ENCODE measurements at places on chromosomes 6 and 20.

GRCh38 chr6:33418690-33419291 is 884 bp upstream of the CUTA start:
- DNase-seq: no peak

DNA sequence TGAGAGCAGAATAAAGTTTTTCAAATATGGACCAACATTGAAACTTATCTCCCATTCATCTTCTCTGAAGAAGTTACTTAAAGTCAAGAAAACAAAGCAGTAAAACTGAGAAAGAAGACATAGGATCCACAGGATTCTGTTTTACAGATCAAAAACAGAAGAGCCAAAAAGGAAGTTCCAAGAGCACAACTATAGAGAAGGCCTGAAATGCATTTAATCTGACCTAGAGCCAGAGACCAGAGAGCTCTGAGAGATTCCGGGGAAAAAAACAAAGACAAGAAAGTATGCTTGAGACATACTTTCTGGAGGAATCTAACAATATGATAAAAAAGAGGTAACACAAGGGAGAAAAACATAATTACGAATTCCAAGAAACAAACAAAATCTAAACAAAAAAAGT is 26.1 kb downstream of the SRPK1 start:
- no peak for DNase-seq

DNA sequence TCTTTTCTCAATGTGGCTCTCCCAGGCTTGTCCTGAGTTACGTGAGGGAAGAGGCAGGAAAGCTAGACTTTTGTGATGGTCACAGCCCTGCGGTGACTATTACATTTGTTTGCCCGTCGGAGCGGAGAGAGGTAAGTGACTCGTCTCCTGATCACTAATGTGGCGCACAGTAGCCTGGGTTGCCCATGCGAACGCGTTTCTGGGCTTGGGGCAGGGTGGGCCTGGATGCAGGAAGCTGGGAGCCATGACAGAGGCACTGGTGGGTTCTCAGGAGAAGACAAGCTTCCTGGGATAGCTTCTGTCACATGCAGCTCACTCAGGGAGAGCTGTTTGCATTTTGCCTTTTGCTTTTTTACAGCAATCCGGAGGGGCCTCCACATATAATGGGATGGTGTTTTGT is 60.6 kb downstream of the IGF2R start:
- DNase-seq: no peak

GRCh38 chr20:14956026-14956425 is 618.6 kb upstream of the FLRT3 start:
- DNase-seq: no peak

DNA sequence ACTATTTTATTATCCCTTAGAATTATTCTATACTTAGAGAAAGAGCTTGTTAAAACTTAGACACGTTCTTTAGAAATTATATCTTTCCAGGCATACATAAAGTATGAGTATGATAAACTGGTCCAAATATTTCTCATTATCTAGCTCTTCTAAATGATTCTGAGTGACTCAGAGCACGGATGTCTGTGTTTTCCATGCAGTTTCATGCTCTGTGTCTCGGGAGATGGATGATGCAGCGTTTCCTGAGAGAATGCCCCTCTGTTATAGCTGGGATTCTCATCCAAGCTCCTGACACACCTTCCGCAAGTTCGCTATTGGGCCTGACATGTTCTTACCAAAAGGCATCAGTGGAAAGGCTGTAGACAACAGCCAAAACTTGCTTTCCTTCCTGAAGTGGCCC is 19.3 kb downstream of the SIRT5 start:
- no peak for DNase-seq

GRCh38 chr6:4319981-4320683 is 184.8 kb upstream of the ECI2 start:
- DNase-seq: no peak

DNA sequence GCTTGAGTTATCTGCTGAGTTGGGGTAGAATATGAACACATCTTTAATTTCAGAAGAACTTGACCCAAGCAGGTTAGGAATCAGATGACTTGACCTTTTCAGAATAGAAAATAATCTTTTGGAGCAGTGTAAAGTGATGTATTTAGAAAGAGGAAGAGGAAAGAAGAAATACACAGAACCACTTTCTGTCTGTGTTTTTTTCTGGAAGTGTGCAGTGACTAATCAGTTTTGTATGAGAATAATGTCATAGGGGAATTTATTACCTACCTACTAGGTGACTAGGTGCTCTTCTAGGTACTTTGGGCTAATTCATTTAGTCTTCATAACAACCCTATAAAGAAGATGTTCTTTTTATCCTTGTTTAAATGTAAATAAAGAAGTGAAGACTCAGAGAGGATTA is 3.0 kb downstream of the PPP1R14C start:
- DNase-seq: no peak

DNA sequence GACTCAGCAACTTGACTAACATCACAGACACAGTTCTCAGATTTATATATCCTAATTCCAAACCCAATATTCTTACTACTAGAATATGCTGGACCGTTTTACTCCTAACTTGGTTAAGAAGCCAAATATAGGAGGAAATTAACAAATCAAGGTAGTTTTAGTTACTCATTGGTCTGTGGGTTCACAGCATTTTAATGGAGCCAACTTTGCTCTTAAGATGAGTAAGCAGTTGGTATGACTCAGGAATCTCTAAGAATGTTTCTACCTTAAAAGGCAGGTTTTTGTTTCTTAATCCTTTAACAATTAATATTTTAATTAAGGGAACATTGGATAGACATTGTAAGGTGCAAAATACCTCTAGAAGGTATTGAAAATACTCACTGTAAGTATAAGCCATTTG is 31.6 kb downstream of the OPRM1 start:
- no peak for DNase-seq

All from NCI-H1105 (cell line).